BE2C (cell line): ENCODE measurements at places on chromosomes 2 and 18.

DNA sequence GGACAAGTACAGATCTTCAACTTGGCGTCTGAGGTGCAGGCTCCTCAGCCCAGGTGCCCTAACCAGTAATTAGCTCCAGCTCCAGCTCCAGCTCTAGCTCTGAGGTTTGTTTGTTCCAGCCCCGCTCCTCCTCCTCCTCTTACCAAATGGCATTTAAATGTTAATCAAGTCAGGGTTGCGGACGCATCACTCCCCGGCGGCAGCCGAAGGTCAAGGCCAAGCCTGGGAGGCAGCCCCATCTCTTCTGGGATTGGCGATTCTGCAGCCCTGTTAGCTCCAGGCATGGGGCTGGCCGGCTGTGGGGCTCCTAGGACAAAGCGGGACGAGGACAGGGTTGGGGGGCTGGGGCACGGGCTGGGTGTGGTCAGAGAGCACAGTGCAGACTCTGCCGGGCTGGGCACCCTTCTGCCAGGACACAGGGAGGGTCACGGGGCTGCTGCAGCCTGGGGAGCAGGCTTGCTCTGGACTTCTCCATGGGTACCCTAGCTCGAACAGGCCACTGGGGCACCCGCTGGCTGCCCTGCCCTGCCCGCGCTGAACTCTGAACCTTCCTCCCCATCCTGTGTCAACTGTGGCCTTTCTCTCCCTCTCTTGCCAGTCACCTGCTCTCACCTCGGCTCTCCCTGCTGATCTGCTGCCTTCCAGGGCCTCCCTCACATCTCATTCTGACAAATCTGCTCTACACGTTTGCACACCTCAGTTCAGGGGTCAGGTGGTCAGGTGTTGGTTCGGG, 203.3 kb downstream of the CELF4 start:
- no peak for DNase-seq

- no peak for DNase-seq
Observed at GRCh38 chr2:23745068-23745725, 181.7 kb downstream of the ATAD2B start.

DNA sequence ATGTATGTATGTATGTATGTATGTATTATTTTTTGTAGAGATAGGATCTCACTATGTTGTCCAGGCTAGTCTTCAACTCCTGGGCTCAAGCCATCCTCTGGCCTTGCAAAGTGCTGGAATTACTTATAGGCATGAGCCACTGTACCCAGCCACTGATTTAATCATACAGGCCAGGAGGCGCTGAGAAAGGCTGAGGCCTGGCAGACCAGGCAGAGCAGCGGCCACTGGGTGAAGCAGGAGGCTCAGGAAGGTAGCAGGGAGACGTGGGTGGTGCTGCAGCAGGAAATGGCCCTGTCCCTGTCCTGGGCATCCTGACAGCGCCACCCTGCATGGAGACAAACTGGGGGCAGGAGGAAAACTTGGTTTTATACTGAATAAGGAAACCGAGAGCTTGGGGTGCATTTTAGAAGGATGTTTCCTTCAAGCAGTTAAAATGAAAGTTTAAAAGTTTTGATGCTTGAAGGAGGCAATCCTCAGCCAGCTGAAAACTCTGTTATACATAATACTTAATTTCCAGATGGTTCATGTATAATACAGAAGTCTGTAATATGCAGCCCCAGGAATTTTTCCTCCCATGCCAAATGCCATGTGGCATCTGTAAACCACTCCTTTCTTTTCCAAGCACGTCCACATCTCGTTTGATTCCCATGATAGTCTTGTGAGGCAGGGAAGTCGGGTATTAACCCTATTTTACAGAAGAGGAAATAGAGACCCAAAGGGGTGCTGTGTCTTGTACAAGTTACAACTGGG, 182.4 kb downstream of the CELF4 start:
- DNase-seq = peak; percentile 27

DNA sequence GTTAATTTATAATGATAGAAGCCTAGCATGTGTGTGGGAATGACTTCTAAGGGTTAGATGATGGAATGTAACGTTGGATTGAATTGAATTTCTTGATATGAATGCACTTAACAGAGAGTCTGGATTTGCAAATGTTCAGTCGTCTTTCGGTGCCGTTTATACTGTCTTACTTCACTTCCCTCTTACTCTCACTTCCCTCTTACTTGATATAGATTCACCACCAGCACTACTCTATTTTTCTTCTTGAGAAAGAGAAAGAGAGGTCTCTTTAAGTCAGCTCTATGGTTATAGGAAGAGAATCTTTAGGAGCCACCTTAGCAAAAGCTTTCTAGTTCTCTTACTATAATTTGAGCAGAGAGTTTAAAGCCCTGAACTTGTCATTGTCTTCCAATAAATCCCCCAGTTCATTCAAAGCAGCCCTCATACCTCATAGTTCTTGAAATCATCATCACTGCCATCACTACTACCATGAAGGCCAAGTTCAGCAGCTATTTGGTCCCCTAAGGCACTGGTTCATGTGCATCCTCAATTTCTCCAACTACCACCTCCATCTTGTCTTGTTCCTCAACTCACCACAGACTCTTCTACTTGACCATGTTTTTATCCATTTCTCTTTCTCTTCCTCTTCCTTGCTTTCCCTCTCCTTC, 501.7 kb upstream of the TCF4 start:
- no peak for DNase-seq

DNA sequence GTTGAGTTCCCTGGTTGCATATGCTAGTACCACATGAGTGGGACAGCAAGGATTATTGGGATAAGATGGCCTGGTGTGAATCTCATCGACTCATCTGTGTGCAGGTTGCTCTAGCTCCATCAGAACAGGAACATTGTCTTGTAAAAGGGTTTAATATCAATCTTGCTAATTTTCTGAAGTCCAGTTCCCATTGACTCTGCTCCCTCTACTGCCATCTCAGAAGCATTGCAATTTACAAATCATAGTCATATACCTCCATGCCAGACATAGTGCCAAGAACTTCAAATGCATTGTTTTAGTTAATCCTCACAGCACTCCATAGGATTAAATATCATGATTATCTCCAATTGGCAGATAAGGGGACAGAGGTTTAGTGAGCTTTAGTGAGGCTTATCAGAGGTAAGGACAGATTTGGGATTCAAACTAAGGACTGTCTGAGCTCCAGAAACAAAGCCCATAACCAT, 4.8 kb upstream of the STAT4 start:
- DNase-seq = no peak

- DNase-seq = peak; percentile 6
Observed at GRCh38 chr18:183769-184168, 25.4 kb downstream of the USP14 start.

GRCh38 chr18:46469186-46469915, 187.7 kb downstream of the LOXHD1 start:
- no peak for DNase-seq

- no peak for DNase-seq
Observed at GRCh38 chr2:199738727-199739412, 112.1 kb downstream of the FTCDNL1 start.
